ENCODE measurements at places on chromosomes 11 and 22.

DNA sequence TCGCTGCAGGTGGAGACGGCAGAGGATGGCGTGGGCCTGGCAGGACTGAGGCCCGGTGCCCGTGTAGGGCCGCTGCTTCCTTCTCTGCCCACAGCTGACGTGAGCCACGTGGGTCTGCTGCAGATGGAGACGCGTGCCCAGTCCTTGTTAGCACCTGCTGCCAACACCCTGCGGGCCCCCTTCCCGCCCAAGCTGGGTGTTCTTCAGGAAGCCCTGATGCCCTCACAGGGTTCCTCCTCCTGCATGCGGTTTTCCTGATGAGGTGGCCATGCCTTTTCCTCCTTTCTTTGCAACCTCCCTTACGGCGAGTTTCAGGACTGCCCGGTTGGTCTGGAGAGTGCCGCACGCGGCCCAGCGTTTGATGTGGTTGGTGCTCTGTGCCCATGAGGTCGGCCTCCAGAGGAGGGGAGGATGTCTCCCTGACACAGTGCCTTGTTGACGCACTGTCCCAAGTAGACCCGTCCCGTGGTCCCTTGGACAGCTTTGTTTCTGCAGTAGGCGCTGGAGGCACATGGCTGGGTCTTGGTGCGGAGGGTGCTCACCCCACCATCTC lies 44.7 kb downstream of the AP2A2 start:
- no peak for DNase-seq

- DNase-seq, result no peak
Observed at GRCh38 chr11:130121445-130121978, 38.1 kb upstream of the ST14 start.

- DNase-seq, result no peak
Observed at GRCh38 chr11:94876222-94876621, 97.1 kb downstream of the CWC15 start.

DNA sequence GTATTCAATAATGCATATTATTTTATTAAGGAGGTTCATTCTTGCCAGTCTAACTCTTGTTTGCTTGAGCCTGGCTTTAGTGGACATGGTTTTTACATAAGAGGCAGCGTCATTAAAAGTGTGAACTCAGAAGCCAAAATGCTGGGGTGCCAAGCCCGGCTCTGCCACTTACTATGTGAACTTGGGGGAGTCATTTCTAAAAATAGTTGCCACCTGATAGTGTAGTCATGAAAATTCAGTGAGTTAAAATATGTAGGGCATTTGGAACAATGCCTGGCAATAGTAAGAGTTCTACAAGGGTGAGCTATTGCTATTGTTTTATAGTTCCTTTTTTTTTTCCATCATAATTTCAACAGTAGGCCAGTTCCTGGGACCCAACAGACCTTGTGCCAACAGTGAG lies 49.9 kb downstream of the TENM4 start:
- no peak for DNase-seq

DNA sequence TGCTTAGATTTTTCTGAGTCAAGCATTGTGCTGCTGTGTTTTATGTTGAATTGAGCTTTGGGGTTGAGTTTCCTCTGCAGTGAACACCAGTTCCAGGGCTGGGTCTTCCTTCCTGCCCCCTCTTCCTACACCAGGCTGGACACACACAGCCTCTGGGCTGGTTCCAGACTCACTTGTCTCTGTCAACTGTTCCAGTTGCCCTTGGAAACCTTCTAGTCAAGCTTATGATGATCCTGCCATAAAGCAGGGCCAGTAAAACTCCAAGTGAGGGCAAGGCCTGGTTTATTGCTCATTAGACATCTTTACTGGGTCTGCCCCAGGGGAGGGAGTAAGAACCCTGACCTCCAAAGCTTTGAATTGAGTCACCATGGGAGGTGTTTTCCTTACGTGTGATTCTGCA lies 61.1 kb downstream of the KIAA1671 start:
- DNase-seq, result no peak

Measured in testis (tissue), 5 donors.